ENCODE measurements at places on chromosomes 13 and 19. TPM values are rescaled to one million over a fixed set of nuclear protein-coding genes. Genes with fewer than 3 reads are reported as not detected.

DNA sequence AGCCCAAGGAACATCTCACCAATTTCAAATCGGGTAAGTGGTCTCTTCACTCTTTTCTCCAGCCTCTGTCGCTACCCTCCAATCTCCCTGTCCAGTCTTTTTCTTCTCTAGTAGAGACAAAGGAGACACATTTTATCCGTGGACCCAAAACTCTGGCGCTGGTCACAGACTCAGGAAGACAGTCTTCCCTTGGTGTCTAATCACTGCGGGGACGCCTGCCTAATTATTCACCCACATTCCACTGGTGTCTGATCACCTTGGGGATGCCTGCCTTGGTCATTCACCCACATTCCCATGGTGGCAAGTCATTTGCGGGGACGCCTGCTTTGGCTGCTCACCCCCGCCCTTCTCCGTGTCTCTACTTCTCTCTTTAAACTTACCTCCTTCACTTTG lies 13.8 kb upstream of the OR10H1 start:
- DNase-seq, result no peak

DNA sequence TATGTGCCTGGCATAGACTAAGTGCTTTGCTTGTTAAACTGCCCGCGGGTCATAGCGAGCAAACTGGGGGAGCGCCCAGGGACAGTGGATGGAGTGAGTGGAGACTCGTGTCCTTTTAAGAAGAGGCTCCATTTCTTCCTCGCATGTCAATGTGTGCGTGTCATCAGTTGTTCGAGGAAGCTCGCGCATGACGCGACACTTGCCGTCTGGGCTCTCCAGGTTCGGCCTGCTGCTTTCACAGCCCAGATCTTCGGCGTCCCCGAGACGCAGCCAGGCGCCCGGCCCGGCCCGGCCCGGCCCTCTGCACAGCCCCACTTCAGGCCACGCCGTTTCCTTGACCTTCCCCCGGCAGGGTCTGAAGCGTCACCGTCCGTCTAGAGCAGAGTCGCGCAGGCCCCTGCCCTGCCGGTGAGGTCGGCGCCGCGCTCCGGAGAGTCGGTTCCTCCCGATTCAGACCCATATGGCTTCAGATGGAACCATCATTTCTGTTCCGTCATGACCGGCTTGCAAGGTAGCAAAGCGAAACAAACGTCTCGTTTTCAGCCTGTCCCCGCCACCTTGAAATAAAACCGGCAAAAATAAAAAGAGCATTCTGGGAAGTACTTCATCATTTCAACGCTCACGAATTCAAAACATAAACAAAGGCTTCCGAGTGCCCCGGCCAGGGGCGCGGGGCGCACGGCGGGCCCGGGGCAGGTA lies 599 bp upstream of the ARHGEF7 start:
- peak; percentile 33 for DNase-seq

Gene ENOX1
- total RNA-seq, result 9.7 TPM

- no peak for DNase-seq
These were observed 605 bp upstream of the A1BG start for GRCh38 chr19:58353717-58354477.

GRCh38 chr13:60035874-60036273 lies 127.9 kb downstream of the DIAPH3 start:
- DNase-seq, result no peak

DNA sequence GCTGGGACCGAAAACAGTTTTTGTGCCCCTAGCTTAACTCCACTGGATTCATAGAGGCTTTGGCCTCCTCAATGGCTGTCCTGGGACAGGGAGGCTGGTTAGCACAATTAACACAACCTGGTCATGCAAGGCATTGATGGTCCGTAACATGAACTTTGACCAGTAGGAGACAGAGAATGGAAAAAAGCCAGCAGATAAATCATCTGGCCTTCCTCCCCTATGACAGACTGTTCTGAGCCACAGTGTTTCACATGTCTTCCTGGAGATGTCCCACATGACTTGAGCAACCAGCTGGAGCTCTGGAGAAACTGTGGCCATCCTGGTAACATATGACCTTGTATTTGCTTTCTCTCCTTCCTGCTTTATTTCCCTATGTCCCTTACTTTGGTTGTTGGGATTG lies 244.2 kb downstream of the UQCRFS1 start:
- DNase-seq, result no peak

Gene KLF1
- 1.7 TPM for total RNA-seq

GRCh38 chr13:38804536-38804935 lies 117.7 kb downstream of the FREM2 start:
- no peak for DNase-seq

GRCh38 chr13:112968910-112969691 lies at the start of gene MCF2L:
MCF2L (plus strand) TSS chr13:112969214; CDS start chr13:112969380, 166 bp downstream.
- peak; percentile 60 for DNase-seq

DNA sequence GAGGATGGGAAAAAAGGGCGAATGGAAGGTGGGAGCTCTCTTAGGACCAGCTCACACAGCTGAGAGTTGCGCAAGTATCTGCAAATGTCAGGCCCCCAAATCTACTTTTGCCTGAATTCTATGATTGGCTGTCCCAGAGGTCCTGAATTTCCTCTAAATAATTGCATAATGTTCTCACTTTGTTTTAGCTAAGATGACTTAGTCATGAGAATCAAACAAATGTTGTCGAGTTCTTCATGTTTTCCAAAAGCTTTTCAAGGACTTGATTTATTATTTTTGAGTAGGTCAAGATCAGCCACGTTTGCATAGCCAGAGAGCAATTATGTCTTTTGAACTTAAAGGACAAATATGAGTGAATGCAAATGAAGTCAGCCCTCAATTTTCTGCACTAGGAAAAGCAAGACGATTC lies 246.6 kb upstream of the MAB21L1 start:
- peak; percentile 76 for DNase-seq

GRCh38 chr19:46958532-46958931 lies 61.1 kb upstream of the NPAS1 start:
- no peak for DNase-seq

- no peak for DNase-seq
These were observed 80.3 kb upstream of the FRY start for GRCh38 chr13:31951215-31951678.

DNA sequence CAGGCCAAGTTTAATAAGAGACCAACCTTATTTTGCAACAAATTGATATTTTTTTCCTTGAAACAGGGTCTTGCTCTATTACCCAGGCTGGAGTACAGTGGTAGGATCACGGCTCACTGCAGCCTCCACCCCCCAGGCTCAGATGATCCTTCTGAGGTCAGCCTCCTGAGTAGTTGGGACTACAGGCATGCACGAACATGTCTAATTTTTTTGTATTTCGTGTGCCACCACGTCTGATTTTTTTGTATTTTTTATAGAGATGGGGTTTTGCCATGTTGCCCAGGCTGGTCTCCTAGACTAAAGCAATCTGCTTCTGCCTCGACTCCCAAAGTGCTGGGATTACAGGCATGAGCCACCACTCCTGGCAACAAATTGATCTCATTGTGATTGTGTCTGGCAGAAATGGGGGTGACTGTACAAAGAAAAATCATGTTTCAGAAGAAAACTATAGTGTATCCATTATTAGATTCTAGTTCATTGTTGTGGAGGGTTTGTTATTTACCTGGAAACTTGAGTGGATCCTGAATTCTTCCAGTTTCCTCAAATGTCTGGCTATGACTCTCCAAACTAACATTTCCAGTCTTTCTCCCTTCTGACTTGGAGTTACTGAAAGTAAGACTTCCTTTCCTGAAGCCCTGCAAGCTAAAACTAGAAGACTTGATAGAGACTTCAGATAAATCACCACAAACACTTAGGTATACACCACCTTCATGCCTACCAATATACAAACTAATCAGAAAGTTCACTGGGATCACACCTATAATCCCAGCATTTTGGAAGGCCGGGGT lies 17.3 kb upstream of the AKT2 start:
- DNase-seq, result no peak

DNA sequence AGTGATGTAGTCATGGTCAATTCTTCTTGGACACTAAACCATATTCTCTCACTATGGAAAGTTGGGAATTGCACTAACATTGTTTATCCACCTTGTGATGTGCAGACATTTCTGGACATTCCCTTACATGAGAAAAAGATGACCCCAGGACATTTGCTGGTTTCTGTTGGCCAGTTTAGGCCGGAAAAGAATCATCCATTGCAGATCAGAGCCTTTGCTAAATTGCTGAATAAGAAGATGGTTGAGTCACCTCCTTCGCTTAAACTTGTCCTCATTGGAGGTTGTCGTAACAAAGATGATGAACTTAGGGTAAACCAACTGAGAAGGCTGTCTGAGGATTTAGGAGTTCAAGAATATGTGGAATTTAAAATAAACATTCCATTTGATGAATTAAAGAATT lies at the start of gene UTP14C:
Gene UTP14C, plus strand, starts transcription at position 211 of the 400 bp plus-strand sequence. CDS start 4,114 bp downstream, outside the sequence.
- DNase-seq, result no peak

Gene LRRC25
- 3.7 TPM for total RNA-seq

GRCh38 chr13:73776151-73776785 lies 357.9 kb downstream of the KLF12 start:
- DNase-seq, result no peak

DNA sequence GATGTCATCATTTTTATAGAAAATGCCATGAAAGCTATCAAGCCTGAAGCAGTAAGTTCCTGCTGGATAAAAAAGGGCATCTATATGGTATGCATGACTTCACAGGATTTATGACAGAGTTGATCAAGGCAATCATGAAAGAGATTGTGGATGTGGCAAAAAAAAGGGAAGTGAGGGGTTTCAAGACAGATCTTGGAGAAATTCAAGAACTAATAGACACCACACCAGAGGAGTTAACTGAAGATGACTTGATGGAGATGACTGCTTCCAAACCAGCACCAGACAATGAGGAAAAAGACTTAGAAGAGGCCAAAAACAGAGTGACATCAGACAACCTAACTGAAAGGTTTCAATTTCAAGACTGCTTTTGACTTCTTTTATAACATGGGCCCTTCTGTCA lies 691.1 kb upstream of the SLC10A2 start:
- no peak for DNase-seq

GRCh38 chr19:6481541-6482342 lies at the start of gene DENND1C:
DENND1C (minus strand) TSS chr19:6481787; CDS start chr19:6481695, 92 bp downstream.
- DNase-seq, result no peak

Gene CCDC9
- total RNA-seq, result 12.8 TPM
